ENCODE measurements at places on chromosomes 1 and 21. TPM values are rescaled to one million over a fixed set of nuclear protein-coding genes. Genes with fewer than 3 reads are reported as not detected.

- H3K36me3 ChIP-seq: peaks cover 40% of the 10 kb centered on the region
- H3K4me1 ChIP-seq: no peaks in the 10 kb centered on the region
- H3K27me3 ChIP-seq: no peaks in the 10 kb centered on the region
- no peak overlapping the region for H3K4me3 ChIP-seq
- no peak overlapping the region for H3K27ac ChIP-seq
These were observed 49.0 kb downstream of the LTN1 start for GRCh38 chr21:28943631-28944030.

- no peak overlapping the region for H3K27ac ChIP-seq
- H3K4me3 ChIP-seq: no peak overlapping the region
- H3K27me3 ChIP-seq: no peaks in the 10 kb centered on the region
- DNase-seq: no peak
- H3K4me1 ChIP-seq: no peaks in the 10 kb centered on the region
- no peaks in the 10 kb centered on the region for H3K36me3 ChIP-seq
These were observed 1317.7 kb downstream of the MRPL39 start for GRCh38 chr21:24289539-24289938.

DNA sequence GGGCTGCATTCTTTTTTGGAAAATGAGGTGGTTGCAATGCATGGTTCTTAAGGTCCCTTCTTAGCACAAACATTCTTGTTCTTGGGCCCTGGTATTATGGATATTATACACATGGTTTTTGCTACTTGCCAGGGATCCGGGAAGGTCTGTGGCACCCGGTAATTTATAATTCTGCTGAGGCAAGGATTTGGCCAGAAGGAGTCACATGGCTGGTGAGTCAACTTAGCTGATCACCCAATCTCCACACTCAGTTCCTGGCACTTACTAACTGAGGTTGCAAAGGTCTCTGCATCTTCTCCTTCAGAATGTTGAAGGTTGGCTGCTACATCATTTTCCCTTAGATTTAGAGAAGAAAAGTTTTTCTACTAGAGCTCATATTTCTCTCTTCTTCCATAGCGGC, 112.5 kb downstream of the ROR1 start:
- no peak overlapping the region for H3K27ac ChIP-seq
- DNase-seq: no peak
- peaks cover 4% of the 10 kb centered on the region for H3K4me1 ChIP-seq
- H3K27me3 ChIP-seq: no peaks in the 10 kb centered on the region
- H3K36me3 ChIP-seq: no peaks in the 10 kb centered on the region

- no peaks in the 10 kb centered on the region for H3K4me1 ChIP-seq
- H3K27me3 ChIP-seq: no peaks in the 10 kb centered on the region
- H3K36me3 ChIP-seq: no peaks in the 10 kb centered on the region
- no peak overlapping the region for H3K4me3 ChIP-seq
- H3K27ac ChIP-seq: no peak overlapping the region
These were observed 152.7 kb upstream of the CHRM3 start for GRCh38 chr1:239233626-239234025.

GRCh38 chr1:26734501-26735058, 38.8 kb downstream of the ARID1A start:
- DNase-seq: peak; percentile 79
- peaks cover 5% of the 10 kb centered on the region for H3K4me1 ChIP-seq
- peak overlapping the region; percentile 65 for H3K27ac ChIP-seq

DNA sequence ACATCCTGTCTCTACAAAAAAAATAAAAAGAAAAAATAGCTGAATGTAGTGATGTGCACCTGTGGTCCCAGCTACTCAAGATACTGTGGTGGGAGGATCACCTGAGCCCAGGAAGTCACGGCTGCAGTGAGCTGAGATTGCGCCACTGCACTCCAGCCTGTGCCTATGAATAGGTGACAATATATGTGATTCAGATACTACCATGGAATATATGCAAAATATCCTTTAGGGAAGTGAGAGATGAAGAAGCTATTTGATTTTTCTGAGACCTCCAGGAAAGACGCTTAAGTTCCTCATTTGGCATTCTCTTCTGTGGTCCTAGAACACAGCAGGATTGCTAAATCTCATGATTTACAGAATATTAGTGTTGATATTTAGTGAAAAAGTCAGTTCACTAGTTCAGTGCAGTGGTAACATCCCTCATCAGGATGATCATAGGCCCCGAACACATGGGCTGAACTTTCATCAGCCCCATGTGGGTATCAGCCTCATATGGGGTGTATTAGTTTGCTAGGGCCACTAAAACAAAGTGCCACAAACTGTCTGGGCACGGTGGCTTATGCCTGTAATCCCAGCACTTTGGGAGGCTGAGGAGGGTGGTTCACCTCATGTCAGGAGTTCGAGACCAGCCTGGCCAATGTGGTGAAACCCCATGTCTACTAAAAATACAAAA, 6.0 kb upstream of the VASH2 start:
- H3K4me3 ChIP-seq: no peak overlapping the region
- no peaks in the 10 kb centered on the region for H3K36me3 ChIP-seq
- no peak overlapping the region for H3K27ac ChIP-seq
- DNase-seq: no peak

DNA sequence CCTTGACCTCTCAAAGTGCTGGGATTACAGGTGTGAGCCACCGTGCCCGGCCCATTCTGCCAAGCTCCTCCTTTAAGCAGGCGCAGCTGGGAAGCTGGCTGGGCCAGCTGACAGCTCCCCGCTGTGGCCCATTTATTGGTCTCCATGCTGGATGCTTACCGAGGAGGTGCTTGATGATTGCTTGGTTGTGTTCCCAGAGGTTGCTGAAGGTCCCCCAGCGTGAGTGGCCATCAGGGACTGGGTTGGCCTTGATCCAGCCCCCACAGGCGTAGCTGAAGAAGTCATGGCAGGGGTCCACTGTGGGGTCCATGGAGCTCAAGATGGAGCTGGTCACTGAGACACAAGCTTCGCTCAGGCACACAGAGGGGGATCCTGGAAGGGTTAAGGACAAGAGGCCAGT, 17.7 kb downstream of the ECE1 start:
- H3K27ac ChIP-seq: no peak overlapping the region
- peaks cover 7% of the 10 kb centered on the region for H3K36me3 ChIP-seq
- no peaks in the 10 kb centered on the region for H3K27me3 ChIP-seq
- peaks cover 7% of the 10 kb centered on the region for H3K4me1 ChIP-seq

GRCh38 chr21:41316200-41317062, at the start of gene FAM3B:
Gene FAM3B, plus strand, starts transcription at chr21:41316801. Its CDS starts 79 bp downstream, at chr21:41316880.
- peaks cover 42% of the 10 kb centered on the region for H3K27me3 ChIP-seq
- H3K4me3 ChIP-seq: peak within 1 kb of the TSS; percentile 28
- DNase-seq: peak; percentile 46
- no peak within 1 kb of the TSS for H3K27ac ChIP-seq

DNA sequence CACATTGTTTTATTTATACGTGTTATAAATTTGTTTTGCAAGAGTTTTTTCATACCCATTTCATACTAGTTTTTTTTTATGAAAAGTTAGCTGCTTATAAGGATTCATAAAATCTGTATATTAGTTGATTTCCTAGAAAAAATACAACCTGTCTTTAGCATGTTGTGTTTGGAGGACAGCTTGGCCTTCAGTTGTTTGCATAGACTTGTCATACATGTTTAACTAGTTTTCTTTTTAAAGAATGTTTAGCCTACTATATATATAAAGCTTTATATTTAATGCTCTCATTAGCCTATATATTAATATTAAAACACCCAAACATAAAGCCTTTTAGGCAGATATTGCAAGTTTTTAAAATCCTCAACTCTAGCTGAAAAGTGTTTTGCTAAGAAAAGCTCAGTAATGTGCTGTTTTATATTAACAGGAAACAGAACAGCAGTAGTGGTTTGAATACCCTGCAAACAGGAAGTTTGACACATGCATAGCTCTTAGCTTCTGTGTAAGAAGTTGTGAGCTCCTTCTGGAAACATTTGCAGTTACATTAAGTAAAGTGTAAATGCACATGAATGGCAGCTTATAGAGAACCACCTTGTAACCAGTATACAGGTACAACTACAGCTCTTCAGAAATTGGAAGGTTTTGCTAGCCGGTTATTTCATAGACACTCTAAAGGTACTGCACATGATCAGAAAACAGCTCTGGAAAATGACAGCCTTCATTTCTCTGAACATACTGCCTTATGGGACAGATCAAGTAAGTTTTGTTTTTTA, at the start of gene PRKACB:
TSS of gene PRKACB (plus strand) at position 476 of the 770 bp plus-strand sequence. CDS start at position 567, 91 bp downstream.
- H3K27ac ChIP-seq: no peak within 1 kb of the TSS
- no peak within 1 kb of the TSS for H3K4me3 ChIP-seq
- no peaks in the 10 kb centered on the region for H3K4me1 ChIP-seq
- H3K27me3 ChIP-seq: no peaks in the 10 kb centered on the region

- no peak for DNase-seq
- H3K27ac ChIP-seq: no peak overlapping the region
- H3K36me3 ChIP-seq: no peaks in the 10 kb centered on the region
- no peaks in the 10 kb centered on the region for H3K27me3 ChIP-seq
- no peaks in the 10 kb centered on the region for H3K4me1 ChIP-seq
- H3K4me3 ChIP-seq: no peak overlapping the region
These were observed 388.6 kb upstream of the NEGR1 start for GRCh38 chr1:72670902-72671301.

- H3K27ac ChIP-seq: peak overlapping the region; percentile 96
- peaks cover 11% of the 10 kb centered on the region for H3K4me1 ChIP-seq
- DNase-seq: peak; percentile 35
- no peaks in the 10 kb centered on the region for H3K27me3 ChIP-seq
These were observed 758 bp downstream of the PTBP2 start for GRCh38 chr1:96722161-96722922.

DNA sequence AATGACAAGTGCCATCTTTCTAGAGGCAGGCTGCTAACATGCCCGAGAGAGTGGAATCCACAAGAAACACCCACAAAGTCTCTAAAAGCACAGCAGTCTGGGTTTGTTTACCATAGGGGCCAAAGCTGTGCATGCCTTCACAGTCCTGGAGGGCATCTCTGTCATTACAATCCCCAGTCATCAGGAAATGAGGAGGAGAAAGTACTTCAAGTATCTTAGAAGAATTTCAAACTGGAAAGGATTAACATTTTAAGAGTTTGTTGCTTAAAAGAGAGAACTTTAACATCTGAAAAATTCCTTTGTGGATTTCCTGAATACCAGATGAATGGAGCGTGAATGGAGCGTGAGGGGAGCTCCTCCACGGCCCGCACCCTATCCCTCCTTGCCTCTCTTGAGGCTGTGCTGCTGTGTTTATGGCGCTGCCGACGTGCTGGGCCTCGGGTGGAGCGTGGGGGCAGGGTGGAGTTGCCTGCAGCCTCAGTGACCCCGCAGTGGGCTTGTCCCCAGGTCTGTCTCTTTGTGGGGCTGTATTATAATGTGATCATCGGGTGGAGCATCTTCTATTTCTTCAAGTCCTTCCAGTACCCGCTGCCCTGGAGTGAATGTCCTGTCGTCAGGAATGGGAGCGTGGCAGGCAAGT, 23.3 kb downstream of the SLC6A17 start:
- H3K4me1 ChIP-seq: peaks cover 4% of the 10 kb centered on the region
- H3K27ac ChIP-seq: no peak overlapping the region
- H3K36me3 ChIP-seq: no peaks in the 10 kb centered on the region
- DNase-seq: no peak
- H3K4me3 ChIP-seq: no peak overlapping the region
- no peaks in the 10 kb centered on the region for H3K27me3 ChIP-seq

DNA sequence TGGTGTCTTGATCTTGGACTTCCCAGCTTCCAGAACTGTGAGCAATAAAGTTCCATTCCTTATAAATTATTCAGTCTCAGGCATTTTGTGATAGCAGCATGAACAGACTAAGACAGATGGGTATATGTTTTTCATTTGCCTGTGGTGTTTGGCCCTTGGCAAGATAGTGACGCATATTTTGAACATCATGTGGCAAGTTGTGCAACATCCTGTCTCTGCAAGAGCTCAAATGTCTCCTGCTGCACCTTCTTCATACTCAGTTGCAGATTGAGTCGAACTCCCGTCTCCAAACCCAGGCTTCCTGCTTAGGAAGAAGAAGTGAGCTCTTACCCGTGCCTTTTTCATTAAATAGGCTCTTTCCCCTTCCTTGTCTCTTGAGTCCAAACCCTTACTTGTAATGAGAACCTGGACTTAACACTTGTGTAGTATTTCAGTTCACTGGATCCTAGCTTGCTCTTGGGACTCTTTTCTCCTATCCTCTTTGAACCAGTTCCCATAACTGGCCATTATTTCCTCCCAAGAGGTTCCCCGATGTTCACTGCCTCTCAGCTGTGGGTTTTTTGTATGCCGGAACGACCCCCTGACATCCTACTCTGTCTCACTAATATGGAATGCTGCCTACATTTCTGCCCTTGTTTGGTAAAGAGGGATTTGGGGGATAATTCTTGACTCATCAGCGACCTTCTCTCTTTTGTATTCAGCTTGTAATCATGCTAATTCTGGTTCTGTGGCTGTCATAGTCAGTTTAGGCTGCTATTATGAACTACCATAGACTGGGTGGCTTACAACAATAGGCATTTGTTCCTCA, 125.0 kb upstream of the KCNK2 start:
- H3K36me3 ChIP-seq: no peaks in the 10 kb centered on the region
- H3K27ac ChIP-seq: no peak overlapping the region
- DNase-seq: peak; percentile 97
- H3K4me3 ChIP-seq: no peak overlapping the region
- H3K4me1 ChIP-seq: no peaks in the 10 kb centered on the region

DNA sequence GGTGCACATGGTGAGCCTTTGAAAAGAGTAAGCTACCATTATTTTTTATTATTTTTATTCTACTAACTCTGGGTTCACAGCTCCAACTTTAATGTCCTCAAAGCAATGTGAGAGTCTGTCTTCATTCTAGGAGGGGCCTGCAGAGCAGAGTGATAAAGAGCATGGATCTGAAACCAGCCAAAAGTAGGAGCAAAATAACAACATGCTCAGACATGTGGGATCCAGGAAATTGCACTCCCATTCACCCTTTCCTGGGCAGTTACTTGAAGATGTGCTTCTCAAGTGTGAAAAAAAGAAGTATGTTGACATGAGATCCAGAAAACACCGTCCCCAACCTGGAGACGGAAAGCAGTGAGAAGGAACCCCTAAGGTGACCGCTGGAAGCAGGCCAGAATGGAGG, 8.7 kb upstream of the LIN28A start:
- no peak overlapping the region for H3K27ac ChIP-seq
- H3K4me3 ChIP-seq: no peak overlapping the region
- no peaks in the 10 kb centered on the region for H3K36me3 ChIP-seq
- H3K27me3 ChIP-seq: no peaks in the 10 kb centered on the region
- no peak for DNase-seq

Gene GPATCH2
- total RNA-seq: 16.7 TPM

Gene LDLRAD1
- not detected for total RNA-seq

Gene FOXD3
- total RNA-seq: not detected

Gene FAM229A
- total RNA-seq: 8.6 TPM

Gene CYP4A22
- total RNA-seq: not detected

Gene SYF2
- 50.0 TPM for total RNA-seq

Gene RIMS3
- total RNA-seq: 33.0 TPM

Gene ANKRD35
- not detected for total RNA-seq

Gene C1orf21
- total RNA-seq: 10.9 TPM

Gene MROH7
- 9.4 TPM for total RNA-seq

Gene OR6K3
- total RNA-seq: not detected

Gene DNASE2B
- total RNA-seq: not detected

Gene AGO4
- total RNA-seq: 15.1 TPM

Gene LEMD1
- total RNA-seq: not detected

Gene ESPN
- total RNA-seq: 9.7 TPM

All from cardiac muscle cell (in vitro differentiated cells and primary cell).